ENCODE measurements at places on chromosomes 7 and 10.
A peak's percentile ranks its signal among the peaks of the same experiment; 100 is the strongest.

DNA sequence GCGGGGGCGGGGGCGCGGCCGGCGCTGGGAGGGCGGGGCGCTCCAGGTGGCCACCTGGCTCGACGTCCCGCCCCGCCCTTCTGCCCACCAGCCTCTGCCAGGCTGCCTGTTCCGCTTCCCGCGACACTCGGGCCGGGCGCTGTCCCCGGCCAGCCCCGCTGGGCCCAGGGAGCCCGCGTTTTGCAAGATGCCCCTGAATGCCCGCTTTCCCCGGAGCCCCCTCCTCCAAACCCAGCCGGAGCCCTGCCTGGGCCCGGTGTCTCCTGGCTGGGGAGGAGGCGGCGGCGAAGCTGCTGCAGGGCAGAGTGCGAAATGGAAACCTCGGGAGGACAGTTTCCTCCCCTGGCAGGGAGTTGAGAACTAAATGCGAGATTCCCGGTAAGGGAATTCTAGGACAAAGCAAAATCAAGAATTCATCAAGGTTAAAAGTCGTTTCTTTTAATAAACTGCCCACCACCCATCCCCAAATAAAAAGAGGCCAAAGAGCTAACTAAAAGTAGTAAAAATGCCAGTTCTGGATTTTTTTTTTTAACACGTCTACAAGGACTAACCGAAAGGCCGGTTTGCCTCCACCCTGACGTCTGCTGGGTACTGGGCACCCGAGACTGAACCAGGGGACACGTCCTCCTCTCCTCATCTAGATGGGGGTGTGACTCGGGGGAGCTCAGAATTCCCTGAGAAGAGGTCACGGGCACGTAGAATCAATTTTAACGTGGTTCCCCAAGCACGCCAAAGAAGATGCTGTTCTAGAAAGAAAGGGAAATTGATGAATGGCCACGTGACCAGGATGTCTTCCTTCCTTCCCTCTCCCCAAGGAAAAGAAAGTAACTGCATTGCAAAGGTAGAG is 200.4 kb upstream of the NFE2L3 start:
- DNase-seq: peak; percentile 16

DNA sequence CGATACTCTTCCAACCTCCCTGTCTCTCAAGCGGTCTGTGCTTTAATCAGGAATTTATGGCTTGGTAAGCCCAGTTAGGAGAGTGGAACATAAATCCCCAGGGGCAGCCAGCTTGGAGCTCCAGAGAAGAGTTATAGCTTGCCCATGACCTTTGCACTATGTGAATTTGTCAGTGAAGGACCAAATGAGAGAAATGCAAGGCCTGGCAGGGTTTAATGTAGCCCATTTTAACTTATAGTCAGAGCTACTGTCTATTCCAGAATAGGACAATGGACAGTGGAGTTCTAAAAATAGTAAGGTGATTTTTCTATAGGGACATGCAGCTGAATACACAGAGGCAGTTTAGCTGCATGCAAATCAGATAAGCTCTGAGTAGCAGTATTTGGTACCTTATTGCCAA is 142.6 kb upstream of the CAV2 start:
- DNase-seq: no peak

GRCh38 chr7:132450188-132450587 is 126.1 kb downstream of the PLXNA4 start:
- DNase-seq: no peak

GRCh38 chr10:48414778-48415177 is 108.3 kb downstream of the MAPK8 start:
- DNase-seq: no peak

- DNase-seq: peak; percentile 54
These were observed 32.7 kb upstream of the NPVF start for GRCh38 chr7:25260862-25261494.

Data from thymus (tissue), 14 donors.